Renal cortex interstitium (tissue), 15 donors: ENCODE measurements at places on chromosomes 5 and 9.

- no peak for DNase-seq
These were observed 733 bp downstream of the ANGPTL2 start for GRCh38 chr9:127121628-127122175.

DNA sequence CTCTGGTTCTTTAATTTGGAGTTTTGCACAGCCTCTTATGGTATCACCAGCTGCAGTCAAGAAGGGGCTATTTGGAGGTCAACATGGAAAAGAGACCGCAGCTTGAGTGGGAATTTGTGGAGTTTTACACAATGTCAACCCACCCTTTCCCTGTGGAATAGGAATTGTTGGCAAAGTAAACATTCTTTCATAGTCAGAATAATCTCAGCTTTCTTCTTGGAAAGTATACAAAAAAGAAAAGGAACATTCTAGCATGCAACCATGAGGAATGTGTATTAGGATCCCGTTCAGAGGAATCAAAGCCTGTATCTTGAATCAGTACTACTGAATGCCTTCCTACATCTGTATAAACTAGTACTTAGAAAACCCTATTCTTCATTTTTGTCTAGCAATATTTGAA lies 107.6 kb downstream of the LURAP1L start:
- DNase-seq, result no peak

DNA sequence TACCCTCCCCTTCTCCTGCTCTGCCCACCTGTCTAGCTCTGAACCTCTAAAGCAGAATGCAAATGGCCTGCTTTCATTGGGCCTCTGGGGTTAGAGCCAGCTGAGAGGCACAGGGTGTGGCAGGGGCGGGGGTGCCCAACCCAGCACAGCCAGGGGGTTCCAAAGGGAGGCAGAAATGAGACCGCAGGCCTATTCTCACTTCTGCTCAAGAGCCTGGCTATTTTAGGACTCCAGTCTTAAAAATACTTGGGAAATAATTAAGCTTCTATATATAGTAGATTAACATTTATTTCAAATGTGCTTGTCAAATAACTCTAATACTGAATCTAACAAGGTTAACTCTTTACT lies 5.7 kb downstream of the QSOX2 start:
- no peak for DNase-seq

DNA sequence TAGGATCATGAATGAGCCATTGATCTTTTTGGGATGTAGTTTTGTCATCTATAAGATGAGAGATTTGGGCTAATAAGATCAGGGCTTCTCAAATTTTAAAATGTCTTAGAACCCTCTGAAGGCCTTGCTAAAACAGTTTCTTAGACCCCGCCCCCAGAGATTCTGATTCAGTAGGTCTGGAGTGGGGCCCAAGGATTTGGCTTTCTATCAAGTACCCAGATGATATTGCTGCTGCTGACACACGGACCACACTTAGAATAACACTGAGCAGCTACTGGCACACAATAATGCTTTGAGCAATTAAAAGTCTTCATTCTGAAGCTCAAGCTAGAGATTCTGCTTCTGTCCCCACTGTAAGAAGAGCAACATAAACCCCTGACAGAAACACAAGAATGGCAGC lies 216.7 kb downstream of the SMARCA2 start:
- DNase-seq, result no peak

- DNase-seq, result no peak
These were observed 325.2 kb downstream of the DRD1 start for GRCh38 chr5:175118700-175119309.

- peak; percentile 35 for DNase-seq
These were observed 9.6 kb upstream of the CCDC112 start for GRCh38 chr5:115306011-115306536.

- DNase-seq, result no peak
These were observed 150.2 kb upstream of the PHYKPL start for GRCh38 chr5:178382754-178383164.

DNA sequence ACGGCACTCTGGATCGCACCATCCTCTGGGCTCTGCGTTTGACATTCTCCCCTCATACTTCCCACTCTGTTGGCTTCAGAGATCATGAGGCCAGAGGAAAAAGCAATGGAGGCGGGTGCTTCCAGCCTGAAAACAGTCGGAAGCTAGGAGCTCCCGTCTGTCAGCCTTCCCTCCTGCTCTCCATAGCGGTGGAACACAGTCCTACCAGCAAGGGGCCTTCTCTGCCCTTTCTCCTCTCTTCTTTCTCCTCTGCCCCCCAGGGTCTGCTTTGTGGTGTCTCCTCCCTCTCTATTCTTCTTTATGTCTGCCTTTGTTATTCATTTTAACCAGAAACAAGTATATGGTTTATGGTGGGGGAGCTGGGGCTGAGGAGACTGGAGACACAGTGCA lies 152.5 kb upstream of the NFIB start:
- DNase-seq, result no peak

GRCh38 chr5:15959370-15960164 lies 220.0 kb downstream of the MARCHF11 start:
- DNase-seq, result peak; percentile 27

- no peak for DNase-seq
These were observed 455.1 kb downstream of the ARHGEF28 start for GRCh38 chr5:74081126-74081525.

DNA sequence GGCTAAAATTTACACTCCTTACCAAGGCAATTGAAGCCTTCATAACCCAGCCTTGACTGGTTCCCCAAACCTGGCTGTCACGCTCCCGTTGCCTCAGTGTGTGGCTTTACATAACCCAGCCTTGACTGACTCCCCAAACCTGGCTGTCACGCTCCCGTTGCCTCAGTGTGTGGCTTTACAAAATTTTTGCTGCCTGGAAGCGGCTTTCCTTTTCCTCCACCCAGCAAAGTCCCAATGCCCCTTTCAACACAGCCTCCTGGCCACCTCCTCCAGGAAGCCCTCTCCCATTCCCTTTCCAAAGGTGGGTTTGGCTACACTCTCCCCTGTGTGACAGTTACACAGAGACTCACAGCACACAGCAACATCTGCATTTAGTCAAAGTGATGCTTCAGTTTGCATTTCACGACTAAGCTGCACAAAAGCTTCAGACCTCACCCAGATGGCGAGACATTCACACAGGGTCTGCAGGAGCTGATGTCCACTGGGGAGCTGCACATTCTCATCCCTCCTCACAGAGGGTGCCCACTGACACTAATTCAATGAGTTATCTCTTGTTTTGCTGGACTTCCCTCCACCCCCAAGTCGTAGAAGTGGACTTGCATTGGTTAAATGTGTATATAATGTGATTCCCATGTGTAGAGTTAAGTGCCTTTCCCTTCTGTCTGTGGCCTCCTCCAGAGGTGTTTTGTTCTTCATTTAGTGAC lies 156.6 kb upstream of the PHYKPL start:
- DNase-seq, result no peak
